ENCODE measurements at places on chromosomes 5 and 9. TPM values are rescaled to one million over a fixed set of nuclear protein-coding genes. Genes with fewer than 3 reads are reported as not detected.

BSPRY gene
- 12.3 TPM for total RNA-seq

FIBCD1 gene
- total RNA-seq = not detected

PCDHA9 gene
- not detected for total RNA-seq

EGFL7 gene
- total RNA-seq = 2.5 TPM

SETX gene
- total RNA-seq = 49.6 TPM

FAT2 gene
- not detected for total RNA-seq

ZNG1E gene
- 54.0 TPM for total RNA-seq

PLAC8L1 gene
- total RNA-seq = 0.37 TPM

SH3RF2 gene
- 0.18 TPM for total RNA-seq

GGTA1 gene
- 0.12 TPM for total RNA-seq

PCDHGA6 gene
- 0.42 TPM for total RNA-seq

Data from activated T-helper 1 cell treated with anti-CD3 and anti-CD28 coated beads, Interleukin-12 subunit alpha, Interleukin-12 subunit beta, Interleukin-2, Interleukin-4 antibody, amounts not matched to agents 30 ng/mL and 10 ng/mL and 1 ng/mL, durations not matched to agents 14 hours and 24 hours and 36 hours (primary cell).